ENCODE measurements at places on chromosomes 2 and 18. TPM values are rescaled to one million over a fixed set of nuclear protein-coding genes. Genes with fewer than 3 reads are reported as not detected.

- no peak overlapping the region for H3K27ac ChIP-seq
- H3K27me3 ChIP-seq: no peaks in the 10 kb centered on the region
- peaks cover 9% of the 10 kb centered on the region for H3K36me3 ChIP-seq
- no peak overlapping the region for H3K4me3 ChIP-seq
Observed at GRCh38 chr18:35479911-35480586, 17.7 kb downstream of the INO80C start.

GRCh38 chr2:36951574-36951973, 14.8 kb downstream of the STRN start:
- H3K27me3 ChIP-seq: no peaks in the 10 kb centered on the region
- no peak for DNase-seq
- peaks cover 17% of the 10 kb centered on the region for H3K36me3 ChIP-seq
- no peak overlapping the region for H3K27ac ChIP-seq

GRCh38 chr2:6982934-6983589, 65.8 kb downstream of the RNF144A start:
- H3K36me3 ChIP-seq: peaks cover 65% of the 10 kb centered on the region
- peak overlapping the region; percentile 60 for H3K27ac ChIP-seq
- no peak for DNase-seq
- H3K4me1 ChIP-seq: peaks cover 16% of the 10 kb centered on the region

GRCh38 chr2:138997856-138998517, 217.8 kb upstream of the NXPH2 start:
- no peak overlapping the region for H3K4me3 ChIP-seq
- H3K27me3 ChIP-seq: no peaks in the 10 kb centered on the region
- DNase-seq: no peak
- no peaks in the 10 kb centered on the region for H3K4me1 ChIP-seq

GRCh38 chr2:66509326-66509811, 74.4 kb downstream of the MEIS1 start:
- DNase-seq: no peak
- no peaks in the 10 kb centered on the region for H3K4me1 ChIP-seq
- H3K27ac ChIP-seq: no peak overlapping the region
- H3K4me3 ChIP-seq: no peak overlapping the region

GRCh38 chr2:30679426-30680088, 127.7 kb downstream of the CAPN13 start:
- H3K4me3 ChIP-seq: no peak overlapping the region
- H3K36me3 ChIP-seq: no peaks in the 10 kb centered on the region
- no peak overlapping the region for H3K27ac ChIP-seq
- DNase-seq: no peak

DNA sequence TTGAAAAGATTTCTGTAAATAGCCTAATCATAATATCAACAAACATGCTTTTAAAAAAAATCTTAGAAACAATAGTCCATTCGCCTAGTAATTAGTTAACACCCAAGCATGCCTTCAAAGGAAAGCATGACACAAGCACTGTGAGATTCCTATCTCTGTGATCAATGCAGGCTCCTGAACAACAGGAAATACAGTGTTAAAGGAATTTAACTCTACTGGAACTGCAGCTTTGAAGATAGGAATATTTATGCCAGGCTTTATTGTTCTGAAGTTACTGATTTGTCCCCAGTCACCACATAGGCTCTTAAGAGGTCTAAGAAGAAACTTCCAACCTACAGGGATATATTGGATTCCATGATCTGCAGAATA, 15.4 kb upstream of the FAM124B start:
- H3K36me3 ChIP-seq: no peaks in the 10 kb centered on the region
- H3K4me3 ChIP-seq: no peak overlapping the region
- no peak for DNase-seq

GRCh38 chr2:233331536-233331935, 22.8 kb upstream of the DGKD start:
- H3K27ac ChIP-seq: peak overlapping the region; percentile 99
- peaks cover 3% of the 10 kb centered on the region for H3K27me3 ChIP-seq
- H3K36me3 ChIP-seq: peaks cover 6% of the 10 kb centered on the region
- peak overlapping the region; percentile 80 for H3K4me3 ChIP-seq
- peak; percentile 67 for DNase-seq
- H3K4me1 ChIP-seq: peaks cover 41% of the 10 kb centered on the region

GRCh38 chr2:58516695-58517094, 275.6 kb upstream of the FANCL start:
- H3K27ac ChIP-seq: no peak overlapping the region
- no peaks in the 10 kb centered on the region for H3K36me3 ChIP-seq
- no peaks in the 10 kb centered on the region for H3K4me1 ChIP-seq
- H3K4me3 ChIP-seq: no peak overlapping the region
- H3K27me3 ChIP-seq: peaks cover 13% of the 10 kb centered on the region
- no peak for DNase-seq

GRCh38 chr2:203071148-203071547, 56.5 kb downstream of the NBEAL1 start:
- no peak for DNase-seq
- H3K4me3 ChIP-seq: no peak overlapping the region
- no peaks in the 10 kb centered on the region for H3K27me3 ChIP-seq
- no peak overlapping the region for H3K27ac ChIP-seq

GRCh38 chr2:132640116-132640515, 29.9 kb downstream of the LYPD1 start:
- no peaks in the 10 kb centered on the region for H3K4me1 ChIP-seq
- no peak for DNase-seq
- peaks cover 2% of the 10 kb centered on the region for H3K27me3 ChIP-seq
- no peak overlapping the region for H3K4me3 ChIP-seq
- H3K27ac ChIP-seq: no peak overlapping the region

GRCh38 chr2:240179186-240179815, 38.8 kb upstream of the OTOS start:
- no peaks in the 10 kb centered on the region for H3K36me3 ChIP-seq
- H3K4me3 ChIP-seq: no peak overlapping the region
- DNase-seq: no peak
- no peak overlapping the region for H3K27ac ChIP-seq
- H3K27me3 ChIP-seq: peaks cover 21% of the 10 kb centered on the region
- no peaks in the 10 kb centered on the region for H3K4me1 ChIP-seq

GRCh38 chr2:46363535-46364170, 66.4 kb downstream of the EPAS1 start:
- no peak for DNase-seq
- H3K27ac ChIP-seq: peak overlapping the region; percentile 14
- H3K36me3 ChIP-seq: peaks cover 10% of the 10 kb centered on the region
- H3K4me1 ChIP-seq: peaks cover 44% of the 10 kb centered on the region
- H3K4me3 ChIP-seq: peak overlapping the region; percentile 9

- H3K4me3 ChIP-seq: peak overlapping the region; percentile 7
- H3K27ac ChIP-seq: peak overlapping the region; percentile 85
- H3K4me1 ChIP-seq: peaks cover 48% of the 10 kb centered on the region
- no peaks in the 10 kb centered on the region for H3K27me3 ChIP-seq
Observed at GRCh38 chr2:204947405-204947804, 402.1 kb downstream of the PARD3B start.

GRCh38 chr2:239192975-239193374, 207.8 kb downstream of the HDAC4 start:
- no peak overlapping the region for H3K4me3 ChIP-seq
- peaks cover 26% of the 10 kb centered on the region for H3K36me3 ChIP-seq
- H3K27me3 ChIP-seq: no peaks in the 10 kb centered on the region
- H3K27ac ChIP-seq: no peak overlapping the region
- DNase-seq: peak; percentile 9
- peaks cover 2% of the 10 kb centered on the region for H3K4me1 ChIP-seq

DNA sequence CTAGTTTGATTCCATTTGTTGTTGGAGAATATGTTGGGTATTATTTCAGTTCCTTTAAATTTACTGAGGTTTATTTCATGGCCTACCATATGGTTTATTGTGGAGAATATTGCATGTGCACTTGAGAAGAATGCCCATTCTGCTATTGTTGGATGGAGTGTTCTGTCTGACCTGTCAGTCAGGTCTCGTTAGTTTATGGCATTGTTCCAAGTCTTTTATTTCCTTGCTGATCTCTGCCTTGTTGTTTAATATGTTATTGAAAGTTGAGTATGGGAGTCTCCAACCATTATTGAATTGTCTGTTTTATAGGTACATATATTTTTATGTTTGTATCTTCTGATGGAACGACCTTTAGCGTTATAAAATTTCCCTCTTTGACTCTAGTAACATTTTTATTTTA, 86.3 kb downstream of the PTPN4 start:
- H3K27me3 ChIP-seq: no peaks in the 10 kb centered on the region
- H3K4me3 ChIP-seq: no peak overlapping the region
- H3K36me3 ChIP-seq: peaks cover 35% of the 10 kb centered on the region
- DNase-seq: no peak
- peaks cover 4% of the 10 kb centered on the region for H3K4me1 ChIP-seq

GRCh38 chr2:200104015-200104414, 148.6 kb downstream of the MAIP1 start:
- H3K36me3 ChIP-seq: no peaks in the 10 kb centered on the region
- no peak overlapping the region for H3K27ac ChIP-seq
- H3K27me3 ChIP-seq: peaks cover 46% of the 10 kb centered on the region
- H3K4me3 ChIP-seq: no peak overlapping the region
- no peaks in the 10 kb centered on the region for H3K4me1 ChIP-seq

- H3K36me3 ChIP-seq: no peaks in the 10 kb centered on the region
- DNase-seq: no peak
- no peak overlapping the region for H3K27ac ChIP-seq
- peaks cover 4% of the 10 kb centered on the region for H3K27me3 ChIP-seq
Observed at GRCh38 chr18:59455728-59456276, 96.7 kb upstream of the LMAN1 start.

DNA sequence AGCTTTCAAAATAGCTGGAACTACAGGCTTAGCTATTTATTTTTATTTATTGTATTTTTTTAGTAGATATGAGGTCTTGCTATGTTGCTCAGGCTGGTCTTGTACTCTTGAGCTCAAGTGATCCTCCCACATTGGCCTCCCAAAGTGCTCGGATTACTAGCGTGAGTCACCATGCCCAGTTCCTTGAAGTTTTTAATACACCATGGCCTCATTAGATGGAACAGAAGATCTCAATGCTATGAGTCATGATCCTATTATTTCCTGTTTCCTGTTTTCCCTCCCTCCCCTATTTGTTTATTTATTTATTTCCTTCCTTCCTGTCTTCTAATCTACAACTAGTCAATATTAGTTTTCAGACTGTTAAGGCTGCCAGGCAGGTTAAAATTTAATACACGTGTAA, 309.0 kb downstream of the CMPK2 start:
- H3K27me3 ChIP-seq: no peaks in the 10 kb centered on the region
- H3K4me1 ChIP-seq: no peaks in the 10 kb centered on the region
- no peak overlapping the region for H3K27ac ChIP-seq
- no peak for DNase-seq

GRCh38 chr2:15460112-15460620, 101.0 kb downstream of the NBAS start:
- peaks cover 25% of the 10 kb centered on the region for H3K36me3 ChIP-seq
- DNase-seq: no peak
- H3K27me3 ChIP-seq: no peaks in the 10 kb centered on the region

- no peak overlapping the region for H3K4me3 ChIP-seq
- no peaks in the 10 kb centered on the region for H3K36me3 ChIP-seq
- peaks cover 10% of the 10 kb centered on the region for H3K27me3 ChIP-seq
Observed at GRCh38 chr2:177575358-177575757, 182.8 kb downstream of the AGPS start.

- no peaks in the 10 kb centered on the region for H3K27me3 ChIP-seq
- peaks cover 17% of the 10 kb centered on the region for H3K4me1 ChIP-seq
- no peak overlapping the region for H3K4me3 ChIP-seq
- DNase-seq: no peak
- peak overlapping the region; percentile 23 for H3K27ac ChIP-seq
- H3K36me3 ChIP-seq: peaks cover 5% of the 10 kb centered on the region
Observed at GRCh38 chr2:236531996-236532395, 37.6 kb upstream of the ACKR3 start.

GRCh38 chr2:44927985-44928482, 13.5 kb upstream of the SIX3 start:
- H3K27me3 ChIP-seq: peaks cover 88% of the 10 kb centered on the region
- peaks cover 11% of the 10 kb centered on the region for H3K4me1 ChIP-seq
- no peak overlapping the region for H3K27ac ChIP-seq
- H3K4me3 ChIP-seq: no peak overlapping the region

GRCh38 chr18:12960853-12961397, 13.1 kb downstream of the SEH1L start:
- H3K4me1 ChIP-seq: peaks cover 3% of the 10 kb centered on the region
- no peak overlapping the region for H3K27ac ChIP-seq
- no peak for DNase-seq
- H3K4me3 ChIP-seq: no peak overlapping the region
- no peaks in the 10 kb centered on the region for H3K27me3 ChIP-seq
- H3K36me3 ChIP-seq: peaks cover 39% of the 10 kb centered on the region

DNA sequence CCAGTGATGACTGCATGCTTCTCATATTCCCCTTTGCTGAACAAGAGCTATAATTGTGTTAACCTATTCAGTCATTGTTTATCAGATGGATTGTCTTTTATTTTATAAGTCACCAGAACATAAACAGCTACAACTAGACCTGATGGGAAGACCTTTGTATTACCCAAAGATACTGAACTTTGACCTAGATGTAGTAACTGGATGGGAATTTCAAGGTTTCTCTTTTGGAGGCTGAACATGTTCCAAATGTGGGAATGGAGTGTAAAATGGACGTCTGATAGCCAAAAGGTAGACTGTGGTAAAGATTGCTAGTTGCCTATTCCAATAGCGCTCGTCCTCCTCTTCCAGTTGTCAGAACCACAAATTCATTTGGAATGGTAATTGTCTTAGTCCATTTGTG, 56.4 kb upstream of the ST3GAL5 start:
- H3K4me3 ChIP-seq: no peak overlapping the region
- no peak overlapping the region for H3K27ac ChIP-seq
- DNase-seq: no peak
- H3K36me3 ChIP-seq: peaks cover 13% of the 10 kb centered on the region

- no peak for DNase-seq
- no peaks in the 10 kb centered on the region for H3K36me3 ChIP-seq
- no peak overlapping the region for H3K27ac ChIP-seq
- H3K27me3 ChIP-seq: peaks cover 38% of the 10 kb centered on the region
- no peaks in the 10 kb centered on the region for H3K4me1 ChIP-seq
Observed at GRCh38 chr2:219344751-219345430, 12.3 kb upstream of the RESP18 start.

GRCh38 chr2:49379406-49379805, 225.1 kb upstream of the FSHR start:
- H3K27me3 ChIP-seq: no peaks in the 10 kb centered on the region
- no peak overlapping the region for H3K27ac ChIP-seq
- H3K36me3 ChIP-seq: no peaks in the 10 kb centered on the region
- no peak for DNase-seq

GRCh38 chr2:27721335-27721734, 50.2 kb upstream of the MRPL33 start:
- H3K4me1 ChIP-seq: peaks cover 26% of the 10 kb centered on the region
- H3K27ac ChIP-seq: no peak overlapping the region
- no peak overlapping the region for H3K4me3 ChIP-seq
- DNase-seq: no peak
- H3K36me3 ChIP-seq: no peaks in the 10 kb centered on the region

ZNF804A gene
- 0.08 TPM for total RNA-seq

MARCHF4 gene
- not detected for total RNA-seq

POTEI gene
- total RNA-seq: not detected

C2orf92 gene
- total RNA-seq: 8.8 TPM

FOXD4L1 gene
- 0.14 TPM for total RNA-seq

REG3A gene
- total RNA-seq: not detected

TLX2 gene
- total RNA-seq: 0.88 TPM

FHOD3 gene
- not detected for total RNA-seq

ATG9A gene
- total RNA-seq: 56.0 TPM

ALPG gene
- not detected for total RNA-seq

ADD2 gene
- 25.7 TPM for total RNA-seq

POTEF gene
- not detected for total RNA-seq

ARHGAP15 gene
- 141 TPM for total RNA-seq

COLEC11 gene
- 0.39 TPM for total RNA-seq

DIS3L2 gene
- total RNA-seq: 39.8 TPM

AGXT gene
- total RNA-seq: not detected

NPPC gene
- total RNA-seq: 0.40 TPM

YIPF4 gene
- 33.8 TPM for total RNA-seq

All from activated naive CD8-positive, alpha-beta T cell treated with anti-CD3 and anti-CD28 coated beads, Interleukin-2, amount 10 ng/mL, durations not matched to agents 7 days and 5 days (primary cell).